ENCODE measurements at places on chromosomes 1 and 21.

- no peak for DNase-seq
Measured at GRCh38 chr1:89298461-89298860, 25.8 kb upstream of the GBP5 start.

- no peak for DNase-seq
Measured at GRCh38 chr1:64906447-64906846, 59.9 kb downstream of the JAK1 start.

DNA sequence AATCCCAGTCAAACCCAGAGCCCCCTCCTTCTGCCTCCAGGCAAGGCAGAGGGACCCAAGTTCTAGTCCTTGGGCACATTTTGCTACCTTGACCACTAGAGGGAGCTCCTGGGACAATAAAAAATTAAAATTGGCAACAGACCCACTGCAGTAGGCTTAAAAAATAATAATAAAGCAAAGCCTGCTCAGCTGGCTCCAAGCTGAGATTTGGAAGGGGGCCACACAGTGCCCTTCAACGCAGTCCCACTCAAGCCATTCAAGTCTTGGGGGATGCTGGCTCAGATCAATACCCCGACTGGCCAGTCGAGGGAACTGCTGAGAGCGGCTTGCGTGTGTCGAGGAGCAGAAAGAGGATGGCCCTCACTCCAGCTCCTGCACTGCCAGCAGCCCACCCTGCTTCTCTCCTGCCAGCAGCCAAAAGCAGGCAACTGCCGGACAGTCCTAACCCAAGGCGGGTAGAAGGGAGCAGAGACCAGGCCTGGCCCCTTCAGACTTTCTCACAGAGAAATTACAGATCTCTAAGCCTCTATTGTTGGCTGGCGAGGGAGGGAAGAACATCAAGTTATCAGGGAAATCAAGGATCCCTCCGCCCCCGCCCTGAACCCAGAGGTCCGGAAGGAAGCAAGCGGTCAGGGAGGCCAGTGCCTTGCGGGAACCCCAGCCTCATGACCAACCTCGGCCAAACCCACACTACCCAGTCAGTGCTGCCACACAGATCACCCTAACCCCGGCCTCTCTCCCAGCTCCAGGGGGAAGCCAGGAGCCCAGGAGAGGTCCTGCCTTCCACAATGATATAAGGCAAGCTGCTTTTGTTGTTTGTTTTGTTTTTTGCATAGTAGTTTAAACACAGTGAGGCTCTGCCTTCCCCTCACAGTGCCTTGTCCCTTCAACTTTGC, 4.9 kb upstream of the ALDH4A1 start:
- DNase-seq: peak; percentile 54

DNA sequence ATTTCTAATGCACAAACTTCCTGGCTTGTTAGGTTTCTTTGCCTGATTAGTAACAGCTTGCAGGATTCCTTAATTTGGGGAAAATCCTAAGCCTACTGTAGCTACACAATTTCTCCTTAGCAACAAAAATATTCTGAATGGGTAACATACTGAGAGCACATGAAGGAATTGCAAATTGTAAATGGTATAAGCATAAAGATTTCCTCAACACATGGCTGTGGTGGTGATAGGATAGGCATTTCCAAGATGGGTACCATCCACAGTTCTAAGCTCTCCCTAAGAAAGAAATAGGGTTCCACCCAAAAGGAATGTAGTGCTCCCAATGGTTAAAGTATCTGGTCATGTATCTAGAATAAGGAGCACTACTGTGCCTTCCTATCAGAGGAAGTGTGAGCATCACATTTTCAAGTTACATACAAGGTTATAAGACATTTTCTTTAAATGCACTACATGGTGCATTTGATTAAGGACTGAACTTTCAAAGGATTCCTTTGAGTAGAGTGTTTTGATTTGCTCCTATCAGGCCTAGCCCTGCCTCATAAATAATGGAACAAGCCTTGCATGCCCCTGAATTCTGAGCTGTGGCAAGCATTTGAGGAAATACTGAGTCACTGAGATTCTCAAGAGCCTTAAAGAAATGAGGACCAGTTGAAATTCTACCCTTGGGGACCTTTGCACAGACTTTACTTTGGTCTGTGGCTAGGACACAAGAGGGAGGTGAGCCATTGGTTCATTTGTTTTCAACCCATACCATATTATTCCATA, 286.4 kb downstream of the PTBP2 start:
- no peak for DNase-seq

- peak; percentile 79 for DNase-seq
Measured at GRCh38 chr1:44405798-44406736, 1.0 kb downstream of the RNF220 start.

GRCh38 chr1:11682287-11682771, 1.4 kb upstream of the MAD2L2 start:
- DNase-seq: peak; percentile 53

- no peak for DNase-seq
Measured at GRCh38 chr1:84726593-84727499, 36.6 kb upstream of the SSX2IP start.

DNA sequence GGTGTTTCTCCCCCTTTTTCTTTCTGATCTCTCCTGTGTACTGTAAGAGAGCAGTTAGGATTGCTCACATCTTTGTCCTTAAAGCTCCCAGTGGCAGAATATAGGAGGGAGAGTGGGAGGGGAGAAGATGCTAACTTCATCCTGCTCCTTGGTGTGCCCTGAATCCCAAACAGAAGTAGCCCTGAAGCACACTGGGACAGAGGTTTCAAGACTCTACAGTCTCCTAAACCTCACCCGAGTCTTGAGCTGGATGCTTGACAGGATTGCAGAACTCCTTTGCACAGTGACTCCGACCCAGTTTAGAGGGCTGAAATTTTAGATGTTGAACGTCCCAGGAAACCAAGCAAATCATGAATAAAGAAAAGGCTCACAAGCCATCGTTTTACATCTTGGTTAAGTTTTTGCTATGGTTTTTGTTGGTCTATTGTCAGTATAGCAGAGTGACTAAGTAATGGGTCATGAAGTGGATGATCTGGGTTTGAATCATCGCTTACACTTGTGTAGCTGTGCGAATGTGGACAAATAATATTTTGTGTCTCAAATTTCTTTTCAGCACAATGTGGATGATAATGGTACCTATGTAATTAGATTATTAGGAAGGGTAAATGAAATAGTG, 37.5 kb downstream of the XCL2 start:
- no peak for DNase-seq

GRCh38 chr1:182955596-182956588, 2.9 kb upstream of the SHCBP1L start:
- DNase-seq: no peak

- DNase-seq: no peak
Measured at GRCh38 chr1:155170806-155171205, 2.3 kb downstream of the KRTCAP2 start.

- no peak for DNase-seq
Measured at GRCh38 chr1:184078564-184079249, 27.2 kb downstream of the TSEN15 start.

DNA sequence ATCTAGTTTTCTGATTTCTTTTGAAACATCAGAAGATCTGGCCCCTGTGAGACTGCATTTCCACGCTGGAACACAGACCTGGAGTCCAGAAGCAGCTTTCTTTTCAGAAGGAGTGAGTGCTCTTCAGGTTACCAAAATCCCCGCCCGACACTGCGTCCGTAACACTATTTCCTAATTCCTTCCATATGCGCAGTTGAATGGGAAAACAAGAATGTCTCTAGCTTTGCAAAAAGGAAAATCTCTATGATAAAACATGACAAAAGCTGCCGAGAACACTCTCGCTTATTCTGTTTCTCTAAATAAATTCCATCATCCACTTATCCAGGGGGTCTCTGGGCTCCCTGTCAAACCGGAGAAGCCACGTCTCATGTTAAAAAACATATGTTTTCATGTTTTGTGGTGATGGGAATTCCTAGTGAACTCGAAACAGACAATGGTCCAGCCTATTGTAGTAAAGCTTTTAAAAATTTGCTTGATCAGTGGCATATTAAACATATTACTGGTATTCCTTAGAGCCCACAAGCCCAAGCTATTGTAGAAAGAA, 67.7 kb downstream of the PLD5 start:
- no peak for DNase-seq

GRCh38 chr1:52659356-52659755, 26.4 kb downstream of the SHISAL2A start:
- no peak for DNase-seq

GRCh38 chr1:235113183-235113917, 15.3 kb downstream of the TOMM20 start:
- no peak for DNase-seq

DNA sequence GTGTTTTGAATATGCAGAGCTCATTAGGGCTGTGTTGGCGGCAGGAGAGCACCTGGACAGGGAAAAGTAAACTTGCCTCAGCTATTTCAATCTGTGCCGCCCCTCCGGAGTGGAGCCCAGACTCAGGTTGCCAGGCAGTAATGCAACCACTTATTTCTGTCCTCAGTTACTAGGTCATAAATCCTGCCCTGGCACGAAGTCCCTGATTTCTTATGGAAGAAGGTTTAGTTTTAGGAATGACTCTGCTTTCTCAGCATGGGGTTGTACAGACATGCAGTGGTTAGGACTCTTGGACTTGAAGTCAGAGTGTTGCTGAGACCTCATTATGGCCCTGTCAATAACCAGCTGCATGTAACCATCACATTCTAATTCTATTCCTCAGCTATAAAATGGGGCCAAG, 98.3 kb upstream of the FGGY start:
- DNase-seq: no peak

DNA sequence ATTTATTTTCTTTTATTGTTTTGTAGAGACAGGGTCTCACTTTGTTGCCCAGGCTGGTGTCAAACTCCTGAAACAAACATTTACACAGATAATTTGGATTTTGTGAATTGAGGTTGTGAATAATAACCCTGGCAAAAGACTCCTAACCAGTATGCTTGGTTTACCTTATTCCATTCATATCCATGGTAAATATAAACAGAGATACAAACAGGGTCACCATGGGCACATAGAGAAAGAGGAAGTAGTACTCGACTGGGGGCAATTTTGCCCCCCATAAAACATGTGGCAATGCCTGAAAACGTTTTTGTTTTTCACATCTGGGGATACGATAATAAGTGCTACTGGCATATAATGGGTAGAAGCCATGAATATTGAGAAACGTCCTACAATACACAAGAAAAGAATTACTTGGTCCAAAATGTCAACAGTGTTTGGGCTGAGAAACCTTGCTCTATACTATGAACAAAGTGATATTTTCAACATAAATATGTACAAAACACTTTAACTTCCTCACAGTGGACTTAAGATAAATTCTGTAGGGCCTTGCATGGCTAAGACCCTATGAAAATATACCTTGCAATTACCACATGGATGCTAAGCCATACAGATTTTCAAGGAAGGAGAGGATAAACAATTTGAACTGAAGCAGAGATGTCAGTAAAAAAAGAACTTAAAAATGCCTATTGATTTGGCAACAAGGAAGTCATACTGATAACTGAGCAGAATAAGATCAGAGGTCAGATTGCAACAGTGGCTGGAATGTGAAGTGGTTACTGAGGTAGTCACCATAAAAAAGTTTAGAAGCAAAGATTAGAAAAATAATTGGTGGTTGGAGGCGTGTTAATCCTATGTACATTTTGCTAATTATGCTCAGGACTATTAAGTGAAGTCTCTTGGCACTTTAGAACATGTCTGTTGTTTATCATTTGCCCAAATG, 27.4 kb upstream of the ASPM start:
- no peak for DNase-seq

DNA sequence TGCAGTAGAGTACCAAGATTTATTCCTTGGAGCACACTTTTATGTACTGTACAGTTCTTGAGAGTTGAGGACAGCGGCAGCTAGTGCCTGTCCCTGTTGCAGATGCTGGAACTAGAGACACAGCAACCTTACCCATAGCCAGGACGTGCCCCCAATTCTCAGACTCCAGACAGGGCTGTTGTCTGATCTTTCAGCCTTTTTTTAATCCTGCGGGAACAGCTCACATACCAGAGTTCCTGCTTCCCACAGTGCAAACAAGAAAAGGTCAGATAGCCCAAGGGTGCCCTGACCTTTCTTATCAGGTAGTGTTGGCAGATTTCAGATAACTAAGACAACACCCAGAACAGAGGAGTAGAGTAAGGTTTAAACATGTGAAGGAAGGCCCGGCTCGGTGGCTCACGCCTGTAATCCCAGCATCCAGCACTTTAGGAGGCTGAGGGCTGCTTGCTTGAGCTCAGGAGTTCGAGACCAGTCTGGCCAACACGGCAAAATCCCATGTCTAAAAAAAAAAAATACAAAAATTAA, 78.5 kb downstream of the DOP1B start:
- DNase-seq: no peak

DNA sequence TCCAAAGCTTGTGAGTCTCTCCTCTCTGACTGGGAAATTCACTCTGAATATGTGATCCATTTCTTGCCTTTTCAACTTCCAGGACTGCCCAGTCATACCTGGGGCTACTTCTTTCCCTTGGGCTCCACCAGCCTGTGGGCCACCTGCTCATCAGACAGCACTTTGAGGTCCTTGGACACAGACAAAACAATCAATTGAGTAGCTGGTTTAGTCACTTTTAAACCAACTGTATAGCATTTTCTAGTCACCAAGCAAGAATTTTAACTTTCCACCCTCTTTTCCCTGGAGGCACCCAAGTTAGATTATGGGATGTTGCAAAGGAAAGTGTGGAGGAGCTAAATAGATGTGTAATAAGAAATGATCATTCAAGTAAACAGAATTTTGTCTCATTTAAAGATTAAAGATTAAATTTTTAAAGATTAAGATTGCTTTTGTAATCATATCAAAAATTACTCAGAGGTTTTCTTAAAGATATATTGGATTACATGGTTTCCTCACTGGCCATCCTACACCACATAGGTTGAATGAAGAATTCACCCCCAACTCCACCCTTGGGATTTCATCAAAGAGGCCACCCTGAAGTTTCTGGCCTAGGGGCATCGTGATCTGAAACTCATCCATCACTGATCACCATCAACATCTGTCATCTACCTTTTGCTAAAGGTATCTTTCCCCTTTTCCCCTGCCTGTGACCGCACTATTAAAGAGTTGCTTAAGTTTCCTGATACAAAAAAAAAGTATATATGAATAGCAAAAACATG, 219.2 kb upstream of the NR5A2 start:
- DNase-seq: no peak

DNA sequence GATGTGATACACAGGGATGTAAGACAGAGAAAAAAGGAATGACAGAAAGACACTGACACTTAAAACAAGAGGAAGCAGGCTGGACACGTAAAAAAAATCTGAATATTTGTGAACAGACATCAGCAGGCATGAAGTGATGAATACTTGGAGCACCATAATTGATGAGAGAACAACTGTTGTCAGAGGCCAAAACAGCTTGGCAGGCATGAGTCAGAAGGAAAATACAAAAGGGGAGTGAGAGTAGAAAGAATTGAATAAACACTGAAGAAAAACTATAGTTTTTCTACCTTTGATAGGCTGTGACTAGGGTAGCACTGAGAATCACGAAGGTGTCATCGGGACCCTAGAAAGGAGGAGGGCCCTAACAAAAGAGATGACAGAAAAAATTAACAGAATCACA, 21.6 kb upstream of the GUCA2A start:
- DNase-seq: no peak

DNA sequence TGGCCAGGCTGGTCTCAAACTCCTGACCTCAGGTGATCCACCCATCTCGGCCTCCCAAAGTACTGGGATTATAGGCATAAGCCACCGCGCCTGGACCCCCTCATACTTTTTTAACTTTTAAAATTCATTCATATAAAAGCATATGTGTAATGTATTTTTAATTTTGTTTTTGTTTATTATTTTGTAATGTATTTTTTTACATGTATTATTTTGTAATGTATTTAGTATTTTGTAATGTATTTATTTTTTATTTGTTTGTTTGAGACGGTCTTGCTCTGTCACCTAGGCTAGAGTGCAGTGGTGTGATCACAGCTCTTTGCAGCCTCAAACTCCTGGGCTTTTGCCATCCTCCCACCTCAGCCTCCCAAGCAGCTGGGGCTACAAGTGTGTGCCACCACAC, 12.0 kb upstream of the BRWD1 start:
- no peak for DNase-seq
